ENCODE measurements at places on chromosomes 16 and 17. TPM values are rescaled to one million over a fixed set of nuclear protein-coding genes. Genes with fewer than 3 reads are reported as not detected.

DNA sequence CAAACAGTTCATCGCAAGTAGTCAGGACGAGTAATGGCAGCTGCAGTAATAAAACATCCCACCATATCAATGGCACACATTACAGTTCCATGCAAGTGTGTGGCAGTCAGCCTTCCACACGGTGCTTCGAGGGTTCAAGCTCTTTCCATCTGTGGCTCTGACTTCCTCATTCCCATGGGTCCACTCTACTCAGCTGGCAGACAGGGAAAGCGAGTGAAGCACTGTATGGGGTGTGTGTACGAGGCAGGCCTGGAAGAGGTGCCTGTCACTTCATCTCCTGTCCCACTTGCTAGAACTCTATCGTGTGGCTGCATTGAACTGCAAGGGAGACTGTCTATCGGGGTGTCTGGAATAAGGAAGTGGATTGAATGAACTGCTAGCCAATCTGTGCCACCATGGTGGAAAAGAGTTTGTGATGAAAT is 160.6 kb downstream of the CPPED1 start:
- no peaks in the 10 kb centered on the region for H3K27me3 ChIP-seq
- no peaks in the 10 kb centered on the region for H3K4me1 ChIP-seq
- no peaks in the 10 kb centered on the region for H3K36me3 ChIP-seq
- no peak overlapping the region for H3K4me3 ChIP-seq

The KRTAP2-1 gene
- total RNA-seq: not detected

The SECTM1 gene
- 13.8 TPM for total RNA-seq

GRCh38 chr16:88370365-88370764 is 12.4 kb upstream of the ZNF469 start:
- no peaks in the 10 kb centered on the region for H3K27me3 ChIP-seq
- no peak overlapping the region for H3K4me3 ChIP-seq

GRCh38 chr17:43367737-43368242 is 31.0 kb upstream of the ARL4D start:
- H3K27ac ChIP-seq: peak overlapping the region; percentile 100
- no peaks in the 10 kb centered on the region for H3K27me3 ChIP-seq
- no peaks in the 10 kb centered on the region for H3K36me3 ChIP-seq
- no peak for DNase-seq

DNA sequence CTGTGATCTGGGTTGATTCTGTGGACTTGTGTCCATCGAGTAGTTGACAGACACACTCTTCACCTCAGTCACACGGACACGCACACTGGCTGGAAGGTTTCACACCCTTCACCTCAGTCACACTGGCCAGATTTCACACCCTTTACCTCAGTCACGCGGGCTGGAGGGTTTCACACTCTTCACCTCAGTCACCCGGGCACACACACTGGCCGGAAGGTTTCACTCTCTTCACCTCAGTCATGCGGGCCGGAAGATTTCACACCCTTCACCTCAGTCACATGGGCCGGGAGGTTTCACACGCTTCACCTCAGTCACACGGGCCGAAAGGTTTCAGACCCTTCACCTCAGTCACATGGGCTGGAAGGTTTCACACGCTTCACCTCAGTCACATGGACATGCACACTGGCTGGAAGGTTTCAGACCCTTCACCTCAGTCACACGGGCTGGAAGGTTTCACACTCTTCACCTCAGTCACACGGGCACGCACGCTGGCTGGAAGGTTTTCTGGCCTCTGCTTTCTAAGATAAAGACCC is 96.2 kb downstream of the PGS1 start:
- DNase-seq: no peak
- H3K4me3 ChIP-seq: no peak overlapping the region
- no peak overlapping the region for H3K27ac ChIP-seq
- no peaks in the 10 kb centered on the region for H3K4me1 ChIP-seq
- no peaks in the 10 kb centered on the region for H3K27me3 ChIP-seq
- no peaks in the 10 kb centered on the region for H3K36me3 ChIP-seq

DNA sequence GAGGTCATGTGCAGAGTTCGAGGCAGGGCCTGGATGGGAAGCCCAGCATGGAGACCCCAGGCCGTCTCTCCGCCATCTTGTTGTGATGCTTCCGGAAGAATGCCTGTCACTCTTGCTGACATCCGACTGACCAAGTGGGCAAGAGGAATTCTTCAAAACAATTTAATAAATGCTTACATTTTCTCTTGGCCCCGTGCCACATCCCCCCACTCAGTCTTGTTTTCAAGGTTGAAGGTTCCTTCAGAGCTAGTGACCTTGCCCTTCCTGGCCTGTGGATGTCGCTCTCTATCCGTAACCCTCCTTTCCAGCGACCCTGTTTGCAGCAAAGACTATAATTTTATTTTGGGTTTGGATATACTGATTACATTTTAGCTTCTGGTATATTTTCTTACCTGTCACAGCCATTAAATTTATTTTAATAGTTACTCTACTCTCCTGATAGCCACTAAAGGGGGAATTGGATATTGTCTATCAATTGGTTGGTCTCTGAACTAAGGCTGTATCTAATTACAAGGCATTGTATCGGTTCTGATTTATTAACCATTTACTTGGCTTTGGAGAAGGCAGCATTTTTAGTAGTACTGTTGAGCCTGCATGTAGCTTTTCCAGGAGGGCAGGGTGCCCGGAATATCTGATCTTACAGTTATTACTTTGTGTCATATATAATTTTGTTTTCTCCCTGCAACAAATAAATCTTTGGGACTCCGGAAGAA is 264.5 kb downstream of the WWOX start:
- no peak overlapping the region for H3K4me3 ChIP-seq
- no peaks in the 10 kb centered on the region for H3K27me3 ChIP-seq
- H3K27ac ChIP-seq: no peak overlapping the region
- H3K4me1 ChIP-seq: no peaks in the 10 kb centered on the region
- no peaks in the 10 kb centered on the region for H3K36me3 ChIP-seq
- DNase-seq: no peak

The CES1 gene
- total RNA-seq: 27.8 TPM

- H3K36me3 ChIP-seq: peaks cover 37% of the 10 kb centered on the region
- H3K4me3 ChIP-seq: peak overlapping the region; percentile 89
- H3K4me1 ChIP-seq: peaks cover 18% of the 10 kb centered on the region
- no peaks in the 10 kb centered on the region for H3K27me3 ChIP-seq
- H3K27ac ChIP-seq: peak overlapping the region; percentile 100
- DNase-seq: no peak
These were observed 1.1 kb downstream of the ACTG1 start for GRCh38 chr17:81511554-81511803.

- no peaks in the 10 kb centered on the region for H3K36me3 ChIP-seq
- no peak overlapping the region for H3K27ac ChIP-seq
- peaks cover 17% of the 10 kb centered on the region for H3K4me1 ChIP-seq
- H3K4me3 ChIP-seq: no peak overlapping the region
- H3K27me3 ChIP-seq: no peaks in the 10 kb centered on the region
These were observed 275.1 kb upstream of the TBX2 start for GRCh38 chr17:61124562-61124961.

The CMTM2 gene
- total RNA-seq: not detected

GRCh38 chr17:11077673-11078072 is 163.3 kb upstream of the SHISA6 start:
- no peaks in the 10 kb centered on the region for H3K27me3 ChIP-seq
- no peaks in the 10 kb centered on the region for H3K36me3 ChIP-seq
- H3K4me3 ChIP-seq: no peak overlapping the region
- H3K4me1 ChIP-seq: no peaks in the 10 kb centered on the region
- no peak overlapping the region for H3K27ac ChIP-seq

The TUBG2 gene
- total RNA-seq: 25.3 TPM
